ENCODE measurements at places on chromosomes 1 and 21.

GRCh38 chr1:70509996-70510876 is 99.2 kb downstream of the CTH start:
- no peak for DNase-seq

GRCh38 chr1:215501496-215501895 is 65.6 kb upstream of the KCTD3 start:
- DNase-seq = no peak

DNA sequence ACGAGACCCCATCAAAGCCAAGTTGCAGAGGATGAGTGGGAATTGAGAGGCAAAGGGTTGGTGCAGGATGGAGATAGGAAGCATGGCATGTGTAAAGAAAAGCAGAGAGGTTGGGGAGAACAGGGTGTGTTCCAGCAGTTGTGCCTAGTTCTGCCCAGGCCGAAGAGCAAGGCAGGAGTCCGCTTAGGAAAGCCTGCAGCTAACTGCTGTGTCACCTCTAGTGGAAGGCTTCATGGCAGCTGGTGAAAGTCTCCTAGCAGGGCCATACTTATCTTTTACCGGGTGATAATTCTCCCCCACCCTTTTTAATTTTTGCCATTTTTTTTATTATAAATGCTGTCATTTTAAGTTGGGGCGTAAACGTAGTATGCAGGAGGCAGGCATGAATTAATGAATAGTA is 93.6 kb downstream of the NFIA start:
- DNase-seq = no peak

GRCh38 chr1:7371926-7372325 is 399.2 kb upstream of the VAMP3 start:
- DNase-seq = no peak

DNA sequence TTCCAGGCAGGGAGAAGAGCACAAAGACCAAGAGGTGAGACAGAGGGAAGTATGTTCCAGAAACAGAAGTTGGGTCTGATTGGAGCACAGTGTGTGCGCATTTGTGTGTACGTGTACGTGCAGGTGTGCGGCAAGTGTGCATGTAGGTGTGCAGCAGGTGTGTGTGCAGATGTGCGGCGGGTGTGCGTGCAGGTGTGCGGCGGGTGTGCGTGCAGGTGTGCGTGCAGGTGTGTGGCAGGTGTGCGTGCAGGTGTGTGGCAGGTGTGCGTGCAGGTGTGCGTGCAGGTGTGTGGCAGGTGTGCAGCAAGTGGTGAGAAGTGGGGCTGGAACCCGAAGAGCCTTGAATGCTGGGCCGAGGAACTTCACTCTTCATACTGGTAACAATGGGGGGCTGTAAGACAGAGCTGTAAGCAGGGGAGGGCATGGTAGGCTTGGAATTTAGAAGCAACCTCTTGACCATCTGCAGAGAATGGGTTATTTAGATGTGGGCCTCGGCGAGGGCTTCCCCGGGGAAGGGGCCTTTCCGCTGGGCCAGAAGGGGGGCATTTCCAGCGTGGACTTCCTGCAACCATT is 118.0 kb upstream of the WNT4 start:
- DNase-seq = no peak

- DNase-seq = no peak
Measured at GRCh38 chr1:30748699-30749401, 8.7 kb downstream of the LAPTM5 start.

- DNase-seq = no peak
Measured at GRCh38 chr1:75396745-75397144, 214.2 kb downstream of the SLC44A5 start.

GRCh38 chr21:14550135-14550534 is 4.0 kb upstream of the SAMSN1 start:
- DNase-seq = no peak

DNA sequence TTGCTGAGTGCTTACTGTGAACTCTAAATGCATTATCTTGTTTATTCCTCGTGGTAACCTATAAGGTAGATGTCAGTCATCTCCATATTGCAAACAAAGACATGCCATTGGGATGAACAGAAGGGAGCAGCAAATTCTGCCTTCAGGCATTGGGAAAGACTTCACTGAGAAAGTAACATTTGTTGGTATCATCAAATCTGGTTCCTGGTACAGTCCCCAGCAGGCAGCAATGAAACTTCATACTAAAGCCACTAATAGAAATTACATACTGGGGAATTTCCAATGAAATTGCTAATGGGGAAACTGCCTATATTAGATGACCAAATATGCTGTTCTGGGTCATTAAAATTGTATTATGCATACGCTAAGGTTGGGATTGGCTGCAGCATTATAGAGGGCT is 47.3 kb upstream of the ST6GALNAC5 start:
- no peak for DNase-seq

GRCh38 chr1:26138974-26139558 is 19.8 kb upstream of the FAM110D start:
- no peak for DNase-seq

GRCh38 chr1:113792986-113793385 is 19.3 kb downstream of the RSBN1 start:
- DNase-seq = no peak

- DNase-seq = no peak
Measured at GRCh38 chr1:203368624-203369451, 17.9 kb upstream of the FMOD start.

DNA sequence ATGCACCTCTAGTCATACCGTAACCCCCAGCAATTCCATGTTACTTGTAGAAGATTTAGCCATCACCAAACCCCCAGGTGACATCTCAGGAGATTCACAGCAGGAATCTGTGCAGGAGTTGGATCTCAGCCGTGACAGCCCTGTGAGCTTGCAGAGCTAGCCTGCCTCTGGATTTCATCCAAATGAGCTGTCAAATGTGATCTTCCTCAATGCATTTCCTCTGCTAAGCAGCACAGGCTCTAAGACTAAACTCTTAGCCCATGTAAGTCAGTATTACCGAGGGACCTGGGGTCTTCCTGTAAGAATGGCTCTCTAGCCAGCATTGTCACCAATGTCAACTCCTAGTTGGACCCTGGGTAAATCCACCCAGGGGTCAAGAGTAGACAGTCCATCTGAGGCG is 41.7 kb downstream of the UMODL1 start:
- no peak for DNase-seq

- DNase-seq = no peak
Measured at GRCh38 chr1:119225831-119226230, 85.4 kb upstream of the WARS2 start.

DNA sequence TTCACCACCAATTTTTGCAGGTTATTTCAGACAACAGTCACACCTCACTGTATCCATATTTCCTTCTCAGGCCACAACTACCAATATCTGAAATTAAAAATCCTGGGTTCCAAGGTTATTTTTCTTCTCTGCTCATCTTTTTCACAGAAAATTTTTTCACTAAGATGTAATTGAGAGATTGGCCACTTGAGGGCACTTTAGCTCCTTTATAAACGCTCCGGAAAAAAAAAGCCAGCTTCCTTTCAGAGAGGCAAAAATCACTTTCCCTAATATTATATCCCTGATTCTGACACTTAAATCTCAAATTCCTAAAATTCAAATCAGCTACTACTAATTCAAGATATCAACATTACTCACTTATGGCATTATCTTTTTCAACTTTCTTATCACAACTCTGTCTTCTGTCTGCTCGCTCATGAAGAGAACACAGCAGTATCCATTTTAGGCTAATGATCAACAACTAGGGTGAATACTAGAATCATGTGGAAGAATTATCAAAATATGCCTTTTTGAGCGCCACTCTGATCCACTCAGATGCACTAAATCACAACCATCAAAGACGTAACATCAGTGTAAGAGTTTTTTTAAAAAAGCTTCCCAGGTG is 101.4 kb upstream of the RGS1 start:
- DNase-seq = no peak

DNA sequence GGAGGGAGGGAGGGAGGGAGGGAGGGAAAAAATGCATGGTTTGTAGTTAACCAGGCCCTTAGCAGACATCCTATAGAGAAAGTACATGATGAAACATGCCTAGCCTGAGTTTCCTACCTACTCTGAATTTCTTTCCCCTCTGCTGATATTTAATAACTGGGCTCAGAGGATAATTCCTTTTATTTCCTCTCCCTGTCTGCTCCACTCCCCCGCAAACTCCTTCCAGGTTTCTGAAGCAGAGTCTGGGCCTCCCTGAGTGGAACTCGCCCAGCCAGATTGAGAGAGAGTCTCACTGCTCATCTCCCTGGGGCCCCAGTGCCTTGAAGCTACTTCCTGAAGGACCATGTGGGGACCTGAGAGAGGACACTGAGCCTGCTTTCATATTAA is 111.9 kb upstream of the SLC44A3 start:
- no peak for DNase-seq

GRCh38 chr21:43005635-43006034 is 31.3 kb downstream of the PKNOX1 start:
- DNase-seq = no peak

- DNase-seq = no peak
Measured at GRCh38 chr1:167938080-167938636, 1.3 kb upstream of the MPC2 start.

DNA sequence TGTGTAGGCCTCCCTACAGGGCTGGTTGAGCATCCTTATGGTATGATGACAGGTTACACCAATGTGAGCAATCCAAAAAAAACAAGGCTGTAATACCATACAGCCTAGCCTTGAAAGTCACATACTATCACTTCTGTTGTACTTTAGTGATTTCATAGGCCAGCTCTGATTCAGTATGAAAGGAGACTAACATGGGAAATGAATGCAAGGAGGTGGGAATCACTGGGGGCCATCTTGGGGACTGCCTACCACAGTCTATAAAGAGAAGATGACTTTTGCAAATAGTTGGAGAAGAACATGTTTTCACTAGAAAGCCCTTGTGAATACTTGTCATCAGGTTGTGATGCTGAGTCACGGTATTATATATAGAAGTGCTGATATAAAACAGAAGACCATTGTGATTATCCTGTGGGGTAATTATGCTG is 270.7 kb downstream of the S1PR1 start:
- DNase-seq = no peak

DNA sequence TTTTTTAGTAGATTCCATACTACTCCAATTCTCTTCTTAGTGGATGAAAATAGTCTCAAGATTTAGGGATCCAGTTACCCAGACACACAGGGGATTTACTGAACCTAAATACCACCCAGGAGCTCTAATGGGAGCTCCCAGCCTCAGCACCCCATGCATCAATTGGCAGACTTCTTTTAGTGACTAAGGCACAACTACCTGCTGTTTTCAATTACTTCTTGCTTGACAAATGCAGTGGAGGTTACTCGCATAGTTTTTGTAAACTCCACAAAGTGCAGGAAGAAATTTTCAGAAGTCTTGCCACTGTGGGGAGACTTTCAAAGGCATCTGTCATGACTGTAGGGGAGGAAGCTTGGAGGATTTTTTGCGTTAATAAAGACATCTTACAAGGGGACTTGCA is 35.5 kb upstream of the MAP10 start:
- no peak for DNase-seq

GRCh38 chr1:109513110-109513710 is 3.7 kb upstream of the AMIGO1 start:
- no peak for DNase-seq

- no peak for DNase-seq
Measured at GRCh38 chr1:8381618-8382017, 63.7 kb downstream of the SLC45A1 start.

DNA sequence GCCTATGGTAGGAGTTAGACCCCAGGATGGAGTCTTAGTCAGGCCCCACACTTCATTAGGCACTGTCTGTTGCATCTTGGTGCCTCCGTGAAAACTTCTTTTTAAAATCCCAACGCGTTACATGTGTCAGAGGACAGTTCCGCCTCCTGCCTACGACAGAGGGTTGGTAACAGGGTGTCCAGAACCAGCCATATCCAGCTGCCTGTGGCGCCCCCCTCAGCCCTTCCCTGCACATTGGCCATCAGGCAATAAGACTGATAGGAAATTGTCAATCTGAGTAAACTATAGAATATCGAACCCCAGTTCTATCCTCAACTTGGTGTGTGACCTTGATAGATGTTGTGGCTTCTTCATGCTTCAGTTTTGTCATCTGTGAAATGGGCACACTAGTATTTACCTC is 108.6 kb upstream of the CSF3R start:
- no peak for DNase-seq

DNA sequence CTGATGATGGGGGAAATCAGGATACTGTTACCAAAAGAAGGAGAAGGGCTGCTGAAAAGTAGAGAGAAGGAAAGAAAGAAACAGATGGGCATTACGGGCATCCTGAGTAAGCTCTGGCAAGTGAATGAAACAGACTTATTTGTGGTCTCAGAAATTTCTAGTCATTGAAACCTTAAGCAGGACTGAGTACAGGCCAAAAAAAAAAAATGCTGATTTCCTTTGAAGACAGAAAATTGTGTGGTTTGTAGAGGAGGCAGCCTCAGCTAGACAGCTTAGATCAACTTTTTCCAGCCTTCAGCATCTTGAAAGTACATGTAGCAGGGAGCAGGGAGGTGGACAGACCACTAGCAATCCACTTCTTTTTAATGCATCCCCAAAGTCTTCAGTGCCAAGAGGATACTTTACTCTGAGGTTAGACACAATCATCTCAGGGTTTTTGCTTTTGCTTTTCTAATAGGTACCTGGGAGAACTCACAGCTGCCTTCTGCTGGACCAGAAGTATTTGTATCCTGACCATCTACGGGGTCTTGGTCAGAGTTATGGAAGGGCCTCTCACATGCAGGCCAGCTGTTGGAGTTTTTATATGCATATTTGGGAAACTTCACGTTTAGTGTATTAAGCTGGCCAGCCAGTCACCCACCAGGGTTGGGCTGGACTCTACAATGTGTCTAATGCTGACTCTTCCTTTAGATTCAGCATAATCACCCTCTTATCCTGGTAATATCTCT is 10.6 kb upstream of the CAPZB start:
- DNase-seq = no peak

DNA sequence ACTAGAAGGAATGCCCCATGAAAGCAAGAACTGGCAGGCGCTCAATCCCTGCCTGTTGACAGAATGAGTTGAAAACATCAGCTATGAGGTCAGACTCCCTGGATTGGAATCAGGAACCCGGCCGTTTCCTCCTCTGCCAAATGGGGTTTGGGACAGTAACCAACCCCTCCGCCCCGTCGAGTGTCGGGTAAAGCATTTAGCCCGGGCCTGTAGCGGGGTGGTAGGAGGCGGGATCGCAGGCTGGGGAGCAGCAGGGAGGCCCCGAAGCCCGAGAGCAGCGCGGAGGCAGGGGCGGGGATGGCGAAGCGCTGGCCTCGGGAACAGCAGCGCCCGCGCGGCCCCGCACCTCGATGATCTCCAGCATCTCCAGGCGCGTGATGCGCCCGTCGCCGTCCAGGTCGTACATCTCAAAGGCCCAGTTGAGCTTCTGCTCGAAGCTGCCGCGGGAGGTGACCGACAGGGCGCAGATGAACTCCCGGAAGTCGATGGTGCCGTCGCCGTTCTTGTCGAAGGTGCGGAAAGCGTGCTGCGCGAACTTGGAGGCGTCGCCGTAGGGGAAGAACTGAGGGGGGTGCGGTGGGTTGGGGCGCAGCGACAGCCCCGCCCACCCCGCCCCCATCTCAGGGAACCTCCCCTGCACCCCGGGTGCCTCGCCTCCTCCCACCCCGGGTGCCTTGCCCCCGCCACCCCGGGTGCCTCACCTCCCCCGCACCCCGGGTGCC is 7.5 kb downstream of the HPCAL4 start:
- peak; percentile 55 for DNase-seq

All from T-helper 1 cell (primary cell).